ENCODE measurements at places on chromosomes 6 and 20.
A peak's percentile ranks its signal among the peaks of the same experiment; 100 is the strongest.

DNA sequence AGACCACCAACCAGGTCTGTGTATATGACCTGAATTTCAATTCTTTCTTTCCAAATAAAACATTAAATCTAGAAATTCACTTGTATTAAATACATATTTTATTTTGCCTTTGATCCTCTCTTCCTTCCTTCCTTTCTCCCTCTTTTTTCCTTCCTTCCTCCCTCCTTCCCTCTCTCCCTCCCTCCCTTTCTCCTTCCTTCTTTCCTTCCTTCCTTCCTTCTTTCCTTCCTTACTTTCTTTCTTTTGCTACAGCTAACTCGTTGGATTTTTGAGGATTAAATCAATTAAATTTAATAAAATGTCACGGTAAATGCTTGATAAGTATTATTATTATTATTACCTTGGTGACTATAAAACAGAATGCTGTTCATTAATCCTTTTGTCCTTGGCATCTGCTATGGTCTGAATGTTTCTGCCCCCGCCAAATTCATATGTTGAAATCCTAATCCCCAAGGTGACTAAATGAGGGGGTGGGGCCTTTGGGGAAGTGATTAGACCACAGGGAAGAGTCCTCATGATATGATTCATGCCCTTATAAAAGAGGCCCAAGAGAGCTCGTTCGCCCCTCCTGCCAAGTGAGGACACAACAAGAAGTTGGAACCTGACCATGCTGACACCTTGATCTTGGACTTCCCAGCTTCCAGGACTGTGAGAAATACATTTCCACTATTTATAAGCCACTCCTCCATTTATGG lies 67.6 kb upstream of the BTBD3 start:
- DNase-seq: peak; percentile 76

- DNase-seq: no peak
These were observed 198.6 kb upstream of the THBS2 start for GRCh38 chr6:169452117-169452868.

DNA sequence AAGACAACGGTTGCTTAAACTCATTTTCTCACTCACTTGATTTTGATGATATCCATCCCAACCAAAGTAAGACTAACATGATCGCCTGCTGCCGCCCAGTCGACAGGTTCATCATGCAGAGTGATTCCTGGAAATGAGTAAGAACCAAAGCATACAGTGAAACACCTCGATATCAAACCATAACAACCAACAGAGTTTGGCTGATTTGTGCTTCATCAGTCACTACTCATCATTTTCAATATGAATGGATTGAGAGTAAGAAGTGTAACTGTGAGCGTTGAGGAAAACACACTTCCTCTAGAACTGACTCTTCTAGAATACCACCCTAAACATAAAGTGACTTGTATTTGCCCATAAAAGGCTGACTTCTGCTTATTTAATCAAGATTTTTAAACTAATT lies 29.2 kb upstream of the ALDH8A1 start:
- no peak for DNase-seq

GRCh38 chr20:17662333-17663039 lies 19.6 kb downstream of the RRBP1 start:
- peak; percentile 93 for DNase-seq

DNA sequence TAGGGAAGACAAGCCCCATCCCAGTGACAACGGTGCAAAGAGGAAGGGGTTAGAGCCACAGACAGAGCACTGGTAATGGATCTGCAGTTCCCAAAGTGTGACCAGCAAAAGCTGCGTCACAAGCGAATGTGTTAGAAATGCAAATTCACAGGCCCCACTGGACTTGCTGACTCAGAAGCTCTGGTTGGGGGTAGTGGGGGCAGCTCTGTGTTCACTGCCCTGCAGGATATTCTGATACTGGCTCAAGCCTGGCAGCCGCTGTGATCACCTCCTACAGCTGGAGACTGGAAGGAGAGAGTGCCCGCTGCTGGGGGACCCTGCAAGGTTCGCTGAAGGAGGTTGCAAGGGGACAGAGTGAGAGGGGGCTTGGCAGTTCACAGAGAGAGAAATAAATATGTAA lies 179.7 kb upstream of the CDH4 start:
- DNase-seq: no peak

DNA sequence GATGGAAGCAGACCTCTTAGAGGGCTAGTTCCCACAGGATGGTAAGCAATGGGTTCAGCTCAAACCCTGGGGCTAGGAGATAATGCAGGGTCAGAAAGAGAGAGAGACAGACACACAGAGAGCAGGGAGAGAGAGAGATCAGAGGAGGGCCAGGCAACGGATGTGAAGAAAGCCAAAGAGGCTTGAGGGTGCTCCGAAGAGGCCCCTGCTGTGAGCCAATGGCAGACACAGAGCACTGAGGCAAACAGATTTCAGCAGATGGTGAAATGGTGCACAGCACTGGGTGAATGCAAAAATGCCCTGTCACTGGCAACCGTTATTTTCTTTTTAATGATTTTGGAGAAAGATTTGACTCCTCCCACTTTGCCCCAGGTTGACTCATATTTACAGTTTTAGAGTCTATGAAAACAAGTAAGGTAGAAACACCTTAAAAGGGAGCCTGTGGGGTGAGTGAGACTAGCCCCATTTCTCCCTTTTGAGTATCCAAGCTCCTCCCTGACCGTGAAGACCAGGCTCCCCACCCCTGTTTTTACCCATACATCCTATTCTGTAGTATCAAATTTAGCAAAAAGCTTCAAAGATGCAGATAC lies 840 bp downstream of the DEFB132 start:
- DNase-seq: peak; percentile 47

GRCh38 chr6:101626269-101626668 lies 232.8 kb downstream of the GRIK2 start:
- DNase-seq: no peak

DNA sequence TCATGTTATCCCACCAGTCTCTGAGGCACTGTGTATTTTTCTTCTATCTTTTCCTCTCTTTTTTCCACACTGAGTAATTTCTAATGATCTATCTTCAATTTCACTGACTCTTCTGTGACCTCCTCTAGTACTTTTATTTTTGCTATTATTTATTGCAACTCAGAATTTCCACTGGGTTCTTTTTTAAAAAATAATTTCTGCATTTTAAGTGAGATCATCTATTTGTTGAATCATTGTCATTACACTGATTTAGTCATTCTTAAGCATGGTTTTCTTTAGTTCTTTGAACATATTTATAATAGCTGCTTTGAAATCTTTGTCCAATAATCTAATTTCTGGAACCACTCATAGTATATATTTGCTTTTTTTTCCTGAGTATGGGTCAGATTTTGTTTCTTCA lies 96.7 kb upstream of the SLC22A16 start:
- no peak for DNase-seq

DNA sequence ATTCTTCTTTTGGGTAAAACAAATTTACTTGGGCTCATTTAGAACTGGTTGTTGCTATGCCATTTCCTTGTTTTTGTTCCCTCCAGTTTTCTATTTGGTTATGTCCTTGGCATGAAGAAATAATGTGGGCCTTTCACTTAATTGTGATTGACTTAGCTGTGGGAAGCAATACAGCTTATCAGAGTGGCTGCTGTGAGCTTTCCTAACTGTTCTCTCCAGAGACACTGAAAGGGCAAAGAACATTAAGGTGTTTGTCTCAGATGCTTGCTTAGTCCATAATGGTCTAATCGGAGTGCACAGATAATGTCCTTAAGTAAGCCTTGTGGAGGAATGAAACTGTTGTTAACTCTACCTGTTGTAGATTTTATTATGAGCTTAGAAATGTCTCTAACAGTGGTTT lies 56.6 kb downstream of the SH3BGRL2 start:
- DNase-seq: no peak

GRCh38 chr6:18405477-18406293 lies 18.5 kb downstream of the RNF144B start:
- no peak for DNase-seq

- no peak for DNase-seq
These were observed 744.0 kb upstream of the MAP3K7 start for GRCh38 chr6:91330896-91331295.

Data from NB4 (cell line).